ENCODE measurements at places on chromosomes 7 and 10.

GRCh38 chr10:130368761-130369560, 232.8 kb downstream of the GLRX3 start:
- DNase-seq = no peak

GRCh38 chr10:119290301-119291048, 83.1 kb downstream of the GRK5 start:
- no peak for DNase-seq

GRCh38 chr7:97512441-97513207, 219.3 kb upstream of the TAC1 start:
- no peak for DNase-seq

GRCh38 chr10:93813507-93814465, 56.0 kb downstream of the LGI1 start:
- no peak for DNase-seq

DNA sequence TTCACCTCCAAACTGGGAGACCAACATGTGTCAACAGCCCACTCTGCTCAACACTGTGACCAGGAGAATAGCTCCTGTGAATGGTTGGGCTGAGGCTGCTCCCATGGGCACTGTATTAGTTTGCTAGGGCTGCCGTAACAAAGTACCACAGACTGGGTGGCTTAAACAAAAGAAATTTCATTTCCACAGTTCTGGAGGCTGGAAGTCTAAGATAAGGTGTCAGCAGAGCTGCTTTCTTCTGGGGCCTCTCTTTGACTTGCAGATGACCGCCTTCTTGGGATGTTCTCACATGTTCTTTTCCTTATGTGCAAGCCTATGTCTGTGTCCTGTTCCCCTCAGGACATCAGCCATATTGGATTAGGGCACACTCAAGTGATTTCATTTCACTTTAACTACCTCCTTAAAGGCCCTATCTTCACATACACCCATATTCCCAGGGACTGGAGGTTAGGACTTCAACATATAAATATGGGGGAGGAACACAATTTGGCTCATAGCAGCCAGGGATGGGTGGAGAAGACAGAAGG, 90.3 kb downstream of the CPED1 start:
- DNase-seq = no peak
